ENCODE measurements at places on chromosomes 6 and 20.

- DNase-seq = no peak
Observed at GRCh38 chr6:5179917-5180316, 80.8 kb downstream of the LYRM4 start.

DNA sequence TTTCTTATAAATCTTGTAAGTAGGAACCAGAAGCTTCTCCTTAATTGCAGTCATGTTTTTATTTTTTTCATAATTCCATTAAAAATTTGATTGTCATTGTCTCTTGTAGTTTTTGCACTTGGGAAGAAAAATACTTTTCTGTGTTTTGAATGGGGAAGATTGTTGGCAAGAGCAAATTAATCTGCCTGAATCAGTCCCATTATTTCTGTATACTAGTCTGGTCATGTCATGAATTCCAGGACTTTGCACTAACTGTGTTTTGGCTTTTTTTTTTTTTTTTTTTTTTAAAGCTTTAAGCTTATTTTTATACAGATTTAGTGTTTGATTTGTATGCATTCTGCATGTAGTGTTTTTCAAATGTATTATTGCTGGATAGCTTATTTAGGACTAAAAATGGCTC lies 47.6 kb downstream of the RALGAPB start:
- no peak for DNase-seq

DNA sequence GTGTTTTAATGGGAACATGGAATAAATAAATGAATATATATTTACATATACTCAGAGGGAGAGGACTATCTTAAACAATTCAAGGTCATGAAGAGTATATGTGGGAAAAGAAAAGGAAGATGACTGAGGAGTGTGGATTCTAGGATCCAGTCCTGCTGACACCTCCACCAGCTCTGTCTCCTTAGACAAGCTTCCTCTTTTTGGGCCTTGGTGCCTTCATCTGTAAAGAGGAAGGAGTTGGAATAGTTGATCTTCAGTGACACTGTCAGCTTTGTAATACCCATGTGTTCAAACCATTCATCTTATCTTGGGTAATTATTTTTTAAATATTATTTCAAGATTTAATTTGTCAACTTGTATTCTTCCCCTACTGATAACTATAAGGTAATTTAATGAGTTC lies 338.0 kb downstream of the ADGRB3 start:
- DNase-seq = no peak

DNA sequence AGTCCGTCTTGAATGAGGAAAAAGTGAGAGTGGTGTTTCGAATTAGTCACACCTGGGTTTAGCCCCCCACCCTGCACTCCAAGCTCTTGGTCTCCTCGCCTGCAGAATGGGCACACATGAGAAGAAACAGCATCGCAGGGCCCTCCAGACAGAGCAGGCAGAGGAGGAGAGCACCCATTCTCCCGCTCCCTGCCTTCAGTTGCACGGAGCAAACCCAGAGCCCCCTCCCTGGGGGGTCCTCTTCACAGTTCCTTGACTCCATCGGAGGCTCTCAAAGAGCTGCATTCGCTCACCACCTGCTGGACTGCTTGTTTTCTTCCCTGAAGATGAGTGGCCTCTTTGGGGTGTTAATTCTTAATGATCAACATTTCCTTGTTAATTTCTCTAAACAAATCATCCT lies 5.1 kb downstream of the CST7 start:
- no peak for DNase-seq

DNA sequence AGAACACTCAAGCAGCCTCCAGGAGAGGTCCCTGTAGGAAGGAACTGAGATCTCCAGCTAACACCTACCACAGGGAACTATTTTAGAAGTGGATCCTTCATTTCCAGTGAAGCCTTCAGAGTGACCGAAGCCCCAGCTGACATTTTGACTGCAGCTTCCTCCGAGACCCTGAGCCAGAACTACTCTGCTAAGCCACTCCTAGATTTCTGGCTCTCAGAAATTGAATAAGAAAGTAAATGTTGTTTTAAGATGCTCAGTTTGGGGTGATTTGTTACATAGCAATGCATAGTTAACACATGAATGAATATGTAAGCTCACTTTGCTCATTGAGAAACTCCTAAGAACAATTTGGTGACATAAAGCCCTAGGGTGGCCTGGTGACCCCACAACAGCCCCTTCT lies 5.5 kb downstream of the TULP1 start:
- no peak for DNase-seq

GRCh38 chr20:23178806-23179205 lies 92.7 kb upstream of the CD93 start:
- no peak for DNase-seq

GRCh38 chr6:1991332-1991878 lies 254.0 kb downstream of the GMDS start:
- no peak for DNase-seq

DNA sequence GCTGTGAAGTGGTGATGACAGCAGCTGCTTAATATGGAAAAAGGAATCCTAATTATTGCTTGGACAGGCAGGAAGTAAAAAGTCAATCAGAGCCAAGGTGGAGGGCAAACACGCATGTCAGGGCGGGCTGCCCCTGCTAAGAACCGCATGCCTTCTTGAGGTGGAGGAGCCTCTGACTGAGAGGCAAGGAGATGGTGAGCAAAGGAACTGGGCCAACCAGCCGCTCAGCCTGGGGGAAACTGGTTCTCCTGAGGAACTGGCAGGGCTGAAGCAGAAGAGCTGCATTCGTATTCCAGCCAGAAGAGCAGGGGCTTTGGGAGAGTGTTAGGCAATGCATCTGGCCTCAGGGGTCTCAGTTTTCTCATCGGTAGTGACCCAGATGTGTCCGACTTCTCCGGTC lies 13.1 kb upstream of the MLN start:
- no peak for DNase-seq

GRCh38 chr6:108623995-108624394 lies 63.3 kb downstream of the FOXO3 start:
- DNase-seq = no peak

DNA sequence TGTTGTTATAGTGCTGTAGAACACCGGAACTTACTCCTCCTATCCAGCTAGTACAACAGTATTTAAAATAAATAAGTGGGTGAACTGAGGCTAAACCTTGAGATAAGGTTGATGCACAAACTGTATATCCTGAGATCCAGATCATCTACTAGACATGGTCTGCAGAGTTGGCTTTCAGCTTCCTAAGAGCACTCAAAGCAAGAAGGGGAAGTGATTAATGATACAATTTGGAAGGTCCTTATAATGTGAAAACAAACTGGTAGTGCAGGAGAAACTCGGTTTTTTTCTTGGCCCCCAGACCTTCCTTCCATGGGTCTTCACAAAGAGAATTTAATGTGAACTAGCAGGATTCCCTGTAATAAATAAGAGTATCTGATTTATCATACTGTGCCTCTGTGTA lies 27.4 kb upstream of the RREB1 start:
- no peak for DNase-seq

GRCh38 chr6:34580707-34581560 lies 24.8 kb upstream of the SPDEF start:
- peak; percentile 48 for DNase-seq

- no peak for DNase-seq
Observed at GRCh38 chr6:1645466-1646185, 35.9 kb downstream of the FOXC1 start.

DNA sequence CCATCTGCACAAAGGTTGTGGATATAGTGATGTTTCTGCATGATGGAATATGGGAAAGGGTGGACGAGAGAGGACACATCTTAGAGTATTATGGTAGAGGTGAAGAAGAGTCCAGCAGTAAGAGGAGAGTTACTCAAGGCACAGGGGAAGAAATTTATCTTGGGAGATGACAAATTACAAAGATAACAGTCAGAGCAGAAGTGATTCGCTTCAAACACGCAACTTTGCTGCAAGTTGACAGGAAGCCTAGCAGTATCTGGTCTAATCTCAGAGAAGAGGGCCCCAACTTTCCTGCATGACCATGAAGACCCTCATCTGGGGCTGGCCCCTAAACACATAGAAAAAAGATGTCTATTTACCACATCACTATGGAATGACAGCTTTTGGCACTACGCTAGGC lies 1.2 kb upstream of the CALHM6 start:
- no peak for DNase-seq

DNA sequence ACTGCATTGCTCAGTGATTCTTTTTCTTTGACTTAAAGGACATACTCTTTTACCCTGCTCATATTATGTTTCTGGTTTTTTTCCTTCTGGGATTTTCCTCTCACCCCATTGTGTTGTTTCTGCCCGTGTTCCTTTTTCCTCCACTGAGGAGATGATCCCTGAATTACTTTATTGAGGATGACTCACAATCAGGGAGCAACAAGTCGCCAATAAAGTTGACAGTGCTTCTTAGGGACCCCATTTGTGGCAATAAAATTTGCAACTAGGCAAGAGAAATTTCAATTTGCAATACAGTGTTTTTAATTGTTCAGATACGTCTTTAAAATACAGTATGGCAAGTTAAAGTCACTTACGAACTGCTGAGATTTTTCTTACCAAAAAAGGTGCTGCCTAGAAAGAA lies 217.9 kb downstream of the SOX4 start:
- no peak for DNase-seq

GRCh38 chr6:138145402-138145801 lies 16.3 kb upstream of the ARFGEF3 start:
- DNase-seq = no peak

DNA sequence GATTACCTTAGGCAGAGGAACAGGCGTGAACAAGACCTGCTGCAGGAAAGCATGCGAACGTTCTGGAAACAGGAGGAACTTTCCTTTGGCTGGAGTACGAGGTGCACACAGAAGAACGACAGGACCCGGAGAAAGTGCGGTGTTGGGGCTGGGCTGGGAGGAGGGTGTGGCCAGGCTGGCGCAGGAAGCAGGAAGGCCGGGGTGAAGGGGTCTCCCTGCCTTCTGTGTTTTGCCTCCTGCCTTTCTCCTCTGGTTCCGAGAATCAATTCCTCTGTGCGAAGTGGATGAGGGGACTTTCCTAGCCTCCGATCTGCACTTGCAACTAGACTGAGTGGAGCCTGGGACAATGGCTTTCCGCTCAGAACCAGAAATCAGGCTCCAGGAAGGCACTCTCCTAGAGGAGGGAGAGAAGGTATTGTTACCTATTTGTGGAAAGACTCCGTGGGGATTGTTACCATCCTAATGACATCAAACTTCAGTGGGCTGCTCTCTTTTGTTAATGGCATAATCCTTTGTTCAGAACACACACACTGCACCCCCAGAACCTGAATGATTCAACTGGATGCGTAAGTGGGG lies 22.9 kb upstream of the PLEKHG1 start:
- DNase-seq = no peak

DNA sequence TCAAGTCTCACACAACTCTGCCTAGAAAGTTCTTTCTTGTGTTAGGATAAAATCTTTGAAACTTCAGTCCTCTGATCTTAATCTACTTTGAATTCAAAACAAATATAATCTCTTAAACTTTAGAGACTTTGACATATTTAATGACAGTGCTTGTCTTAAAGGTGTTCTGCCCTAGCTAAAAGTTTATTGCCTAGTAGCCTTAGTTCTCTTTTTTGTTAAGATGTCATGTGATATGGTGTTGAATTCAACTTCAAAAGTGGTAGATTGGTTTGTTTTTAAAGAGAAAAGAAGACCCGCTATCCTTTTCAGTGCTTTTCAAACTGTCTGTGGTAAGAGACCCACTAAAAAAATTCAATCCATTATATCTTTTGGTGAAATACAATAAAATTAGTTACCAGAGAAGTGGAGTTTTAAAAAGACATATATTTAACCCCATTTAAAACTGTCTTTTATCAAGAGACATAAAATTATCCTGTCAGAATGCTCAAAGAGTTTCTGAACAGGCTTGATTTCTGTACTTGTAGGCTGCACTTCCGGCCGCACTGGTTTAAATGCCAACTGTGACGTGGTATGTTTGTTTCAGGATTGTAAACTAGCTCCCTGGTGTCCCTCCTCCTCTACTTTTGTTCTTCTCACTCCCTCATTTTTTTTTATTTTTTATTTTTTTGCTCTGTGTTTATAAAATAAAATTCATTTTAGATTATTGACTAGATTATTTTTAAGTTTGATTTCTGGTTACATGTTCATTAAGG lies 76.5 kb downstream of the QKI start:
- peak; percentile 47 for DNase-seq

DNA sequence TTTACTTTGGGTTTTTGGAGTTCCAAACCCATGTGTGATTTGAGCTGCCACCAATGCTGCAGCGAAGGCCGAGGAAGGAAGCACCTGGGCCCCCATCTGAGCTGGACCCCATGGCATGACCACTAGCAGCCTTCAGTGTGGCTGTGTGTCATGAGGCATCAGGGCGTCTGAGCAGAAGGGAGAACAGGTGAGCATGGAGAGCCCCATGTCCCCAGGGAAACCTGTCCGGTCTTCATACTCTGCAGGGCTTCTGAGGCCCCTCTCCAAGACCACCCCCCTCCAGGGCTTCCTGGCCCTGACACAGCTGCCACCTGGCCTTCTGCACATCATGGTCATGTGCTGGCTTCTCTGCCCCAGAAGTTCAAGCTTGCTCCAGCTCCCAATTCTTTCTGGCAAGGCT lies 169.1 kb upstream of the CST7 start:
- DNase-seq = peak; percentile 4

- DNase-seq = no peak
Observed at GRCh38 chr6:108897371-108897770, 49.1 kb downstream of the ARMC2 start.

DNA sequence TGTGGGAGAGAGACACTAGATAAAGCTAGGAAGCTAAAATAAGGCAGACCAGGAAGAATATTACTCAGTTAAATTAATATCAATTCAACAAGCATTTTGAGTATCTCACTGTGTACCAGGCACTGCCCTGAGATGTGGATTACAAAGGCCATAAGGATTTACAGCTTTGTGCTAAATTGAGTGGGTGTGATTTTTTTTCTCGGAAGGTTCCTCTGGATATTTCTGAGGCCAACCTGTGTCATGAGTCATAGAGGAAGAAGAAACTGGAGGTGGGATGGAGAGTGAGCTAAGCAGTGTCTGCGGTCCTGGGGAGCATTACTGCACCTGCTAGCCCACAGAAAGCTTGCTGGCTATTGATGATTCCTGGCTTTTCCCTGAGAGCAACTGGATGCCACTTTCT lies 135.2 kb downstream of the RFPL4B start:
- no peak for DNase-seq

GRCh38 chr6:103042336-103042735 lies 1648.8 kb downstream of the GRIK2 start:
- DNase-seq = no peak

DNA sequence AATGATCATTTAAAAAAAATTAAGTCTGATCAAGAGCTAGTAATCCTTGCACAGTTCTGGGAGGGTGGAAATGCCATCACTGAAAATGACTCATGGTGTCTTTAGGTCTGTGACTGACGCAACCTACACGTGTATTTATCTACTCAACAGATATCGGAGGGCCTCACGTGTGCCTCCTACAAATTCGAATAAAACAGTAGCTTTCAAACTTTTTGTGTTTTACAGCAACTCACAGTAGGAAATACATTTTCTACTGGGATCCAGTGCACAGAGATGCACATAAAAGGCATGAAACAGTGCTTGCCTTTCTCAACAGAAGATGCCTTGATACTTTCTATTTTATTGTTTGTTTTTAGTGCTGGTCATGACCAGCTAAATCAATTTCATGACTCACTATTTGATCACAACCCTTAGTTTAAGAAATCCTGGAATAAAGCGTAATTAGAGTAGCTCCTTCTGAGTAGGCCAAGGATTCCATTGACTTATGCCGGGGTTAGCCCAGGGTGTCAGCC lies 210.0 kb upstream of the SNX9 start:
- DNase-seq = peak; percentile 34

All from head of caudate nucleus (tissue), 42 donors.